ENCODE measurements at places on chromosomes 7 and 10.

DNA sequence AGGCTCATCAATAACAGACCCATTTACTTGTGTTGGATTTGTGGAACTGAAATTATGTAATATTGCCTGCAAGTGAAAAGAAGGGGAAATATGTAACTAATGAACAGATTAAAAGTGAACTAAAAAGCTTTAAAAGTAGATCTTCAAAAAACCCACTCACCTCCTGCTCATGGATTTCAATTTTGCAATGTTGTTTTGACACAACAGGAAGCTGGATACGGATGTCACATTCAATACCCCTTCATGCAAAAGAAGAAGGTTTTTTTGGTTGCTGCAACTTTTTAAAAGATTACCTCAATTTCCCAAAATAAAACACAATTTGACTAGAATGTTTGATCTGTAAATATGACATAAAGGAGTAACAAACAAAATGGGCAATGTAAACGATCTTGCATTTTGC is 3.3 kb downstream of the MKI67 start:
- DNase-seq, result no peak

DNA sequence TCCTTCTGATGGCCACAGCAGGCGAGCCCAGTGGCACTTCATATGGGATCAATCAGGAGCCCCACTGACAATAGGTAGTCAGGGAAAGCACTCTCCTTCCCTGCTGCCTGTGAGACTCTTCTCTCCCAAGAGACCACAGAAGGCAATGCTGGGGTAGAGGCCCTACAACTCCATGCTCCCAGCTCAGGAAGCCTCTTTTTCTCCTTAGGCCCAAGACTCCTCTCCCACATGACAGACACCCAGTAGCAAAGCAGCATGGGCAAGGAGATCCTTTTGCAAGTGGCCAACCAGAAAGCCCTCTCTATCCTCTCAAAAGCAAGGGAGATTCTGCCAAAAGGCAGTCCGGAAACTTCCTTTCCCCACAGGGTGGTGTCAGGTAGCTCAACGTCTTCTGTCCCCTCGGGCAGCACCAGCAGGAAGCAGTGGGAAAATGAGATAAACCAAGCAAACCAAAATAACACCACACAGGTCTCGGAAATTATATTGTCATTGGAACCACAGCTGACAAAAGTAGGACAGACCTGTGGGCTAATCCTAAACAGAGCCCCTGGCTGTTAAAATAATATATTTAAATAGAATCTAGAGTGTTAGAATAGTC is 172.7 kb upstream of the GDF10 start:
- DNase-seq, result peak; percentile 2

GRCh38 chr7:126791306-126791705 is 461.4 kb downstream of the GRM8 start:
- no peak for DNase-seq

DNA sequence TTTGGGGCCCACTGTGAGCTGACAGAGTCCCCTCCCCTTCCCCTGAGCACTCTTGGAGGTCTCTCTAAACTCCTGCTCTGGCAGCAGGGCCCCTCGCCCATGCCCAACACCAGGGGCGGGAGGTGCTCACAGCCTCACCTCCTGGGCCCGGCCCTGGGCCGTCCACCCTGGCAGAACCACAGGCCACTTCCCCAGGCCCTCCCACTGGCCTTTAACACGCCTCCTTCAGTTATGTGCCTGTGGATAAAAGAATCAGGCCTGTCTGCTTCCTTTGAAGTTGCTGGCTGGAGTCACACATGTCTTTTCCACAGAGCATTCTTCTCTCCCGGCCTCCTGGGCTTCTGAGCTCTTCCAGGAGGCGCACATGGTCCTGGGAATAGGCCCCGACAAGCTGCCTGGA is 10.2 kb downstream of the MYL10 start:
- DNase-seq, result no peak

DNA sequence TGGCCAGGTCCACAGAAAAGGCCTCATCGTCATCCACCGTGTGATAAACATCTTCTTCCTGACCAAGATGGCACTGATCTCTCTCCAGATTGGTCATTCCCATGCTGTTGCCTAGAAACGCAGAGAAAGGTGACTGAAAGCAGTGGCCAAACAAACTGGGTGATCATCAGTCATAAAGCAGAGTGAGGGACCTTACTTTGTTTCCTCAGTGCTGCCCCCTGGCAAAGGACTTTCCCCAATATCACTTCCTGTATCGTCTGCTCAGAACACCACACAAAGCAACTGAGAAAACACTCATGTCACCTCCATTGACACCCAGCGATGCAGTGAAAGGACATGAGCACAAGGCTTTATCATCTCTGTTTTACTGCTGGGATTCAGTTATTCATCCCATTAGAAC is 40.0 kb upstream of the TM9SF3 start:
- peak; percentile 70 for DNase-seq

GRCh38 chr10:106111246-106111645 is 1053.3 kb downstream of the SORCS1 start:
- no peak for DNase-seq

DNA sequence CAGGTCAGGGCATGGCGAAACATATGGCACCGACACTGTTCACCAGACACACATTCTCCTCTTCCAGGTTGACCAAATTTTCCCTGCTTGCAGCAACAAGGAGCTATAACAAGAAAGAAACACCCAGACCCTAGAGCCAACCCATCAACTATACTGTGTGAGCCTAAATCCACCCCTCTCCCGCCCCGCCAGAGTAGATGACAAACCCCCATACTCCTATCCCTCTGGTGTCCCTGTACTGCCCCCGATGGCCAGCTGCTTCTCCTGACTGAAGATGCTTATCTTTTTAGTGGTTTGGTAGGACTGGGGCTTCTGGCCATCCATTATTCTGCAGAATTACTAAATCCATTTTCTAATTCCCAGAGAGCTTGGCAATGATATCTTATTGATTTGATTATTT is 70.1 kb upstream of the EEPD1 start:
- peak; percentile 60 for DNase-seq
